Pancreas (tissue), 10 donors: ENCODE measurements at places on chromosomes 3 and 15. TPM values are rescaled to one million over a fixed set of nuclear protein-coding genes. Genes with fewer than 3 reads are reported as not detected.

- no peak overlapping the region for H3K4me3 ChIP-seq
- H3K36me3 ChIP-seq, result no peaks in the 10 kb centered on the region
- H3K4me1 ChIP-seq, result no peaks in the 10 kb centered on the region
Measured at GRCh38 chr3:10574101-10574620, 68.8 kb upstream of the ATP2B2 start.

- H3K4me3 ChIP-seq, result no peak overlapping the region
- H3K4me1 ChIP-seq, result no peaks in the 10 kb centered on the region
- H3K36me3 ChIP-seq, result no peaks in the 10 kb centered on the region
- no peak overlapping the region for H3K27ac ChIP-seq
Measured at GRCh38 chr3:74489050-74489792, 125.2 kb downstream of the CNTN3 start.

The DUOX2 gene
- 0.79 TPM for total RNA-seq

DNA sequence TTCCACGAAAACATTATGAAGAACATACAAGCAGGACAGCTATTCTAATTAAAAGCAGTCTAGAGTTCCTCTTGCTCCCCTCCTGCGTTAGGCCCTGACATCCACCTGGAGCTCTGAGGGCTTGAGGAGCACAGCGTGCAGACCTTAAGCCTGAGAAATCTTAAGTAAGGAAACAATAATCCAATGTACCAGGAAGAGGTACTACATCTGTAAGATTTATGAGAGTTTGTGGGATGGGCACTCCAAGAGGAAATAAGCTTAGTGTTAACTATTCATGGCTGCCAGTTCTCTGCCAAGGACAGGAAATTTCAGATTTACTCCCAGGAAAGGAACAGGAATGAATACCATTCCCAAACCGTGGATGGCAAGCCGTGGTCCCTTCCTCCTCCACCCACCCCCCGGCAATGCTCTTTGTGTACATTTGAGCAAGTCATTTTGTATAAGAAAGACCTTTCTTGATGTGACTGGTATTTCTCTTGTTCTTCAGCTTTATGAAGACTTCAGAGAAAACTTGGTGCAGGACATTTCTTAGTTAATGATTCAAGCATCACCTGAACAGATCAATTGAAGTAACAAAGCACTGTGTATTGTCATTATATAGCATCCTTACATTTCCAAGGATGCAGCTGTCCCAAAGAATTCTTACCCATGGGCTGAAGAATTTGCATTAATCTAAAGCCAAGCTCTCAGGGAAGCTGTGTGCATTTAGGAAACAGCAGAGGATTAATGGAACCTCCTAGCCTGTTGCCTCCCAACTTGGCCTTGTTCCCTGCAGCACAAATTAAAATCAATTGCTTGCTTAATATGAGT is 28.8 kb upstream of the VILL start:
- H3K27ac ChIP-seq, result peak overlapping the region; percentile 41
- H3K27me3 ChIP-seq, result no peaks in the 10 kb centered on the region
- no peaks in the 10 kb centered on the region for H3K36me3 ChIP-seq
- no peak for DNase-seq
- H3K4me3 ChIP-seq, result no peak overlapping the region
- H3K4me1 ChIP-seq, result peaks cover 32% of the 10 kb centered on the region

The VPS39 gene
- total RNA-seq, result 27.3 TPM

The FGF7 gene
- 1.4 TPM for total RNA-seq

DNA sequence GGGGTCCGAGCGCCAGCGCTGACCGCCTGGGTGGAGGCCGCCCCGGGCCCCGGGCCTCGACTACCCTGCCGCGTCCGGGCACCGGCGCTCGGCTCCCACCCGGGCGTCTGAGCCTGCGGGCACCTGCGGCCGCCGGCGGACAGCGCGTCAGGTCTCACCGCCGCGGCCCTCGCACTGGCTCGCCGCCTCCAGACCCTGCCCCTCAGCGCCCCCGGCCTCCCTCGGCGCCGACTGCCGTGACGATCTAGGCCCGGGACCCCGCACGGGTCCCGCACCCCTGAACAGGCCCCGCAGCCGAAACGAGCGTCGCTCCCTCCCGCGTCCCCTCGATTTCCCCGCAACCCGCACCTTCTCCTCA is 297 bp downstream of the PRC1 start:
- no peaks in the 10 kb centered on the region for H3K36me3 ChIP-seq
- peak; percentile 69 for DNase-seq
- no peaks in the 10 kb centered on the region for H3K27me3 ChIP-seq
- H3K4me1 ChIP-seq, result peaks cover 4% of the 10 kb centered on the region

DNA sequence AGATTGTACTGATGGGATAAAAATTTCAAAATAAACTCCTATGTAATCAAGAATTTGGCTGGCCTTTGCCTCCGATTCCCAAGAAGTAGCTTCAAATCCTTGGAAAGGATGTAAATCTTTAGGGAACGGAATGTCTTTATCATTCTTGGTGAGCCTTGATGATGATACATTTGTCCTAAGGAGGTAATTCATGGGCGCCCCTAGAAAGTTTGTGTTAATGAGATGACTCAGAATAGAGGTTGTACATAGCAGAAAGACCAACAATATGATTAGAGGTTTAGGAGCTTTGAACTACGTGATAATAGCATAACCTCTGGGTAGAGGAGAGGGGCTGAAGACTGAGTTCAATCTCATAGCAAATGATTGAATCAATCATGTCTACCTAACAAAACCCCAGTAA is 248.6 kb upstream of the SLITRK3 start:
- H3K4me3 ChIP-seq, result no peak overlapping the region
- no peak overlapping the region for H3K27ac ChIP-seq
- DNase-seq, result no peak
- no peaks in the 10 kb centered on the region for H3K27me3 ChIP-seq
- H3K36me3 ChIP-seq, result no peaks in the 10 kb centered on the region

DNA sequence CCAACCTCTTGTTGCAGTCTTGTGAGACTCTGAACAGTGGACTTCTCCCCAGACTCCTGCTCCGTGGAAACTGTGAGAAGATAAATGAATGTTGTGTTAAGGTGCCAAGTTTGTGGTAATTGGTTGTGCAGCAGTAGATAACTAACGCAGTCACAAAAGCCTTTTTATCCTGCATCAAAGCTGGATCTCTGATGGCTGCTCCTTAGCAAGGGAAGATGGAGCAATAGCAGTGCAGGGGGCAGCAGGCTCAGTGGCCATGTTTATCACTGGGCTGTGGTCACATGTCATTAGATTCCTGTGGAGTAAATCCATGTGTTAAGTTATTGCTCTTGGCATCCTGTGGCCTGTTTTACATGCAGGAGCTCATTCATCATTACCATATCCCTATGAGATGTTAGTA is 13.5 kb downstream of the CMTM7 start:
- no peak for DNase-seq
- H3K36me3 ChIP-seq, result no peaks in the 10 kb centered on the region
- no peak overlapping the region for H3K4me3 ChIP-seq
- H3K27me3 ChIP-seq, result no peaks in the 10 kb centered on the region
- peak overlapping the region; percentile 21 for H3K27ac ChIP-seq

The ULK4 gene
- 3.1 TPM for total RNA-seq

The CHDH gene
- 15.9 TPM for total RNA-seq

- H3K4me1 ChIP-seq, result no peaks in the 10 kb centered on the region
- DNase-seq, result no peak
- no peaks in the 10 kb centered on the region for H3K27me3 ChIP-seq
- no peak overlapping the region for H3K27ac ChIP-seq
- no peak overlapping the region for H3K4me3 ChIP-seq
- H3K36me3 ChIP-seq, result no peaks in the 10 kb centered on the region
Measured at GRCh38 chr15:95538693-95539092, 791.8 kb upstream of the NR2F2 start.

DNA sequence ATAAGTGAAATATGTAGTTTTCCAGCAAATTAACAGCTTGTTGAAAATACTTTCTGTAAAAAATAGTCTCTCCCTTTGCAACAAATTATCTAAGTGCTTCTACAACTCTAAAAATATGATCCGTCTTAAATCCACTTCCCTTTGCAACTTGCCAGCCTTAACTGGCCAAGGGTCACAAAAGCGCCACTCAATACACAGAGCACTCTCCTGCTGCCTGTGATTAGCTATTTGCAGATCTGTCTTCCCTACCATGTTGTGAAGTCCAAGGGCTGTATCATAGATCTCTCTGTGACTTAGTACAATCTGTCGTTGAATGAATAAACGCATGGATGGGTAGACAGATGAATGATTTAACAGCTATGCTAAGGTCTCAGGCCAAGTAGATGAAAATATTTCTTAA is 76.2 kb downstream of the ITGB5 start:
- H3K27ac ChIP-seq, result no peak overlapping the region
- no peak overlapping the region for H3K4me3 ChIP-seq
- H3K36me3 ChIP-seq, result no peaks in the 10 kb centered on the region

DNA sequence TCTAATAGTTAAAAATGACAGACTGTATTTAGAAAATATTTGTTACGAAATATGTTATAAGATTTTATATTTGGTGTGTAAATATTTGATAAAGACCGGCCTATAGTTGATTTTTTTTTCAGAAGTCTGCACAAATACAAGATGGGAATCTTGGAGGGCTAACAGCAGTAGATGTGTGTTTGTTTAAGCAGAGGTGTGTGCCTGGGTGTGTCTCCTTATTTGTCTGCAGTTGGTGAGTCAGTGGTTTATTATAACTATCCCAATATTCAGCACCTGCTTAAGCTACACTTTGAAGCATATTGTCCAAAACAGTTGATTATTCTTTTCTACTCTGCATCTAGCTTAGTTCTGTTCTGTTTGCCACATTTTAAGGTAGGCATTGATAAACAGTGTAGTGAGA is 12.4 kb downstream of the GLCE start:
- no peak overlapping the region for H3K4me3 ChIP-seq
- no peaks in the 10 kb centered on the region for H3K36me3 ChIP-seq
- no peak overlapping the region for H3K27ac ChIP-seq

DNA sequence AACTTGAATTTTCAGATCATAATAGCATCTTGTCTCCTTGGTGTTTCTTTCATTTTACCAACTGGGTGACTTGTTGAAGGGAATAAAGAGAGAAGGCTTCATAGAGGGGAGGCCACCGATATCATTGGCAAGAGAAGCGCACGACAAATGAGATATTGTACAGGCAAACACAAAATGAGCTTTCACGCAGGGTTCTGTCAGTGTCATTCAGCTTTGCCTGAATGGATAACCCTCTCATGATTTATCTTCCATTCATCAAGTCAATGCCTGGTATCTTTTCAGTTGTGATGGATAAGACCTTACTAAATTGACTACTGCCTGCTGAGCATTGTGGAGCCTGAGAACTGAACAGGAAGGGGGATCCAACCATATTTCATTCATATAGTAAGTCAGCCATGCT is 188.6 kb upstream of the EPHA3 start:
- H3K36me3 ChIP-seq, result no peaks in the 10 kb centered on the region
- H3K4me3 ChIP-seq, result no peak overlapping the region
- H3K4me1 ChIP-seq, result no peaks in the 10 kb centered on the region
- no peak overlapping the region for H3K27ac ChIP-seq
- no peak for DNase-seq

DNA sequence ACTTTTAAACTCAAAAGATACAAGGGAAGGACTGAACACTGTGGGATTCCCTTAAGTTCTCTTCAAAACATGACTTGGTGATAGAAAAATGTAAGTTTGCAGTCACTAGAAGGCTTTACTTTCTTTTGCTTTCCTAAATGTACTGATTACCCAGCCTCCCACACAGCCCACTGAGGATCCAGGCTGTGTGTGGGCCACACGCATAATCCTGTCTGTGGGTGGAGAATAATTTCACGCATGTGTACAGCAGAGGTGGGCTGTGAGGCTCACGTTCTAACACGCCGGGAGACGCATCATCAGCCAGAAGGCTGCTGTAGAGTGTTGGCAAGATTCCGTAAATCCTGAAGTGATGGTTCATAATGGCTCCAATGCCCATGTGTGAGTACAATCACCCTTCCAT is 165.5 kb downstream of the CLSTN2 start:
- H3K27ac ChIP-seq, result no peak overlapping the region
- no peaks in the 10 kb centered on the region for H3K27me3 ChIP-seq
- no peaks in the 10 kb centered on the region for H3K4me1 ChIP-seq

The SUSD5 gene
- total RNA-seq, result 0.08 TPM

The MNS1 gene
- 1.4 TPM for total RNA-seq

- DNase-seq, result no peak
- no peaks in the 10 kb centered on the region for H3K36me3 ChIP-seq
- H3K4me3 ChIP-seq, result no peak overlapping the region
- no peak overlapping the region for H3K27ac ChIP-seq
- no peaks in the 10 kb centered on the region for H3K4me1 ChIP-seq
Measured at GRCh38 chr15:82231233-82231632, 31.3 kb downstream of the EFL1 start.

The DPPA4 gene
- 1.5 TPM for total RNA-seq

The AADAC gene
- 2.7 TPM for total RNA-seq

DNA sequence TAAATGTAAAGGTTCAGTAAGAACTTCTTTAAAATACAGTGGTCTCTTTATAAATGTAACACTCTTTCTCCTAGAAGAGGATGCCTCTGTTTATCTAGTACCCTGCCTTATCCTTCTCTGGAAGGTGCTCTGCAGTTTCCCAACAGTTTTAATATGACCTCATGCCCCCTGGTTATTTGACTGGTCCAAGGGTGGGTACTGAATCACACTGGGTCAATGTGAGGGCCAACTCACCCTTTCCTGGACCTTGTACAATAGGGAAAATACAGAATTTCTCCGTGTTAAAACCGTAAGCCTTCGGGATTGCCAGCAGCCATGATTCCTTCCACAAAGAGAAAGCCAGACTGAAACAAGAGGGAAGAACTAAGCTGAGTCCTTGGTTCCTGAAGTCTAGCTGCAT is 9.2 kb downstream of the DCBLD2 start:
- no peak overlapping the region for H3K27ac ChIP-seq
- DNase-seq, result no peak
- no peaks in the 10 kb centered on the region for H3K36me3 ChIP-seq
- H3K27me3 ChIP-seq, result no peaks in the 10 kb centered on the region
- H3K4me1 ChIP-seq, result peaks cover under 1% of the 10 kb centered on the region

- H3K27me3 ChIP-seq, result no peaks in the 10 kb centered on the region
- H3K36me3 ChIP-seq, result no peaks in the 10 kb centered on the region
- no peak overlapping the region for H3K4me3 ChIP-seq
- H3K4me1 ChIP-seq, result no peaks in the 10 kb centered on the region
- DNase-seq, result no peak
- H3K27ac ChIP-seq, result no peak overlapping the region
Measured at GRCh38 chr3:135240426-135240825, 445.4 kb downstream of the EPHB1 start.

DNA sequence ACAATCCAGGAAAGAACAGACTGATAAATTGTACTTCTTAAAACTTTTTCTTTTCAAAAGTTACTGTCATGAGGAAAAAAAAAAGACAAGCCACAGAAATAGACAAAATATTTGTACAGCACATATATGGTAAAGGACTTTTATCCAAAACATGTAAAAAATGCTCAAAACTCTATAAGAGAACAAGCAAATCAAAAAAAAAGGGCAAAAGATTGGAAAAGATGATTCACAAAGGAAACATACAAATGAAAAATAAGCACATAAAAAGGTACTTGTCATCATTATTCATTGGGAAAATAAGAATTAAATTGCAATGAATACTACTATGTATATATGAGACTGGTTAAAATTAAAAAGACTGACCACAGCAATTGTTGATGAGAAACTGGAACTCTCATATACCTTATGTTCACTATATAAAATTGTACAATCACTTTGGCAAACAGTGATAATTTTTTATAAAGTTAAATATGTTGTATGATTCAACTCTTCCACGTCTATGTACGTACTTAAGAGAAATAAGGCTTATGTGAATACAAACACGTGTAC is 39.7 kb downstream of the DIPK2A start:
- H3K27ac ChIP-seq, result no peak overlapping the region
- H3K4me1 ChIP-seq, result no peaks in the 10 kb centered on the region
- H3K27me3 ChIP-seq, result no peaks in the 10 kb centered on the region
- no peak for DNase-seq
- no peak overlapping the region for H3K4me3 ChIP-seq
